ENCODE measurements at places on chromosomes 3 and 15.

- DNase-seq = no peak
These were observed 260.2 kb downstream of the KLF13 start for GRCh38 chr15:31586841-31587240.

GRCh38 chr3:72633121-72633520 is 215.1 kb downstream of the SHQ1 start:
- no peak for DNase-seq

GRCh38 chr3:169390741-169391305 is 272.7 kb downstream of the MECOM start:
- no peak for DNase-seq

DNA sequence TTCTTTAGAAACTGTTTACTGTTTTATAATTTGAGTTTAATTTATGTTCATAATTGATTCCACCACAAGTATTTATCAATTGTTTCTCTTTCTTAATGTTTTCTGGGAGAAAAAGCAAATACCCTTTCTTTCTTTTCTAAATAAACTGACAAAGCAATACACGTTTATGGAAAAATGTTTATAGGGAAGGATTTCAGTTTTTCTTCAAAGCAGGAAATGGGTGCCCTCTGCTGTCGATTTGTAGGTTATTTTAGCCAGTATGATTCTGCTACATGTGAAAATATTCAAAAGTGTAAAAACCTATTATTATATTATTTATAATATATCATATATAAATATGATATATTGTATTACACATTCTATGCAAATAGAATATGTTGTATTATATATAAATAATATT is 921.0 kb upstream of the ROBO1 start:
- no peak for DNase-seq

Data from activated CD4-positive, alpha-beta T cell treated with anti-CD3 and anti-CD28 coated beads, Interleukin-2, amount 50 U/mL, for 24 hours (primary cell).